ENCODE measurements at places on chromosomes 13 and 19.
A peak's percentile ranks its signal among the peaks of the same experiment; 100 is the strongest.

DNA sequence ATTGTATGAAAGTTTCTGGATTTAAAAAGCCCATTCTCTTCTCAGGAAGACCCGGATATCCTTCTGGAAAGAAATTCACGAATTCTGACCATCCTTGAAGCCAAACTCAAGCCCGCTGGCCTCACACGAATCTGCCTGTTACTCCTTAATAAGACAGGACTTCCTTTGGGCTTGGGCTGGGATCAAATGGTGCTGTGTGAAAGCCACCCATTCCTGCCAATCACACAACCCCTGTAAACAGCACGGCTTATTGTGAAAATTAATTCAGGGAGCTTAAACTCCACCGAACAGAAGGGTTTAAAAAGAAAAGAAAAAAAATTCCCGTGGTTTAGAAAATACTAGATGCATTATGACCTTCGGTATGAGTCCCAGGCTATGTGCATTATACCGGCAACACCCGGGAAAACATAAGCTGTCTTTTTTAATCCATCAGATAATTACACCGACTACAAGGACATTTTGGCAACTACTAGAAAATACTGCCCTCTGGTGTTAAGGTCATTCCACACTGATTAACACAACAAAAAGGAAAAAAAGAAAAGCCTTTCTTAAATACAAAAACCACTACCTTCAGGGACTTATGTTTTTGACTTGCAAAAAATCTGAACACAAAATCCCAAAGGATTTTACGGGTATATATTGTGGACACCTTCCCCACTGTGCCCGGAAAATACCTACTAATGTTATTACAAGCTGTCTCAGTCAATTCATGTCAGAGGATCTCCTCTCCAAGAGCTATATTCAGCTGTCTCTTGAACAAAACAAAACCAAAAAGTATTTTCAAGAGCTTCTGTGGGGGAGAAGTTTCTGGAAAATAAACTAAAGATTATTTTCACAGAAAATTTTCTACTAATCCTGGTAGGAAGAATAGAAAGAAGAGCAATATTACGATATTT is 76.0 kb upstream of the LSM14A start:
- no peak for DNase-seq

- no peak for DNase-seq
Measured at GRCh38 chr13:84433024-84433423, 550.8 kb upstream of the SLITRK1 start.

DNA sequence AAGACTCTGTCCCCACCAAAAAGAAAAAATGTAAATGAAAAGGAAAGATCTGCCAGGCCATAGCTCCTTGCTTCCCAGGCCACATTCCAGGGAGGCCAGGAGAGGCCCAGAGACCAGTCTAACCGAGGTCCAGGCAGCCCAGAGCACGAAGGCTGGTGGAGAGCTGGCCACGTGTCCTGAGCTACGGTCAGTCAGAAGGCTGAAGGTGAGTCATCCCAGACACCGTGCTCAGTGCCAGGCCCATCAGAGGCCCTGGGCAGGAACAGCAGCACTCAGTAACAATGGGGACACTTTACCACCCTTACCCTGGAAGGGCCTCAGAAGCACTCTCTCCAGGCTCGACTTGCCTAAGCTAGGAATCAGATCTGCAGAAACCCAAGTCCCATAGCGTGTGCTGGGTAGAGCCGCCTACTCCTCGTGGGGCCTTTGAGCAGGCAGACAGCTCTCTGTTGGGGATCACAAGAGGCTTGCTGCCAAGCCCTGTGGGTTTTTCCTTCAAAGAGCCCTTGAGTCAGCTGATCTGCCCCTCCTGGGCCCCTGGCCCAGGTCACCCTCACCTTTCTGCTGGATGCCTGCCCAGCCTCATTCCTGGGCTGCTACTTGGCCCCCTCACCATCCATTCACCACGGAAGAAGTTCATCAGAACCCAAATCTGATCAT is 11.6 kb upstream of the DNMT1 start:
- no peak for DNase-seq

- no peak for DNase-seq
Measured at GRCh38 chr13:39012608-39013007, 22.0 kb upstream of the STOML3 start.

DNA sequence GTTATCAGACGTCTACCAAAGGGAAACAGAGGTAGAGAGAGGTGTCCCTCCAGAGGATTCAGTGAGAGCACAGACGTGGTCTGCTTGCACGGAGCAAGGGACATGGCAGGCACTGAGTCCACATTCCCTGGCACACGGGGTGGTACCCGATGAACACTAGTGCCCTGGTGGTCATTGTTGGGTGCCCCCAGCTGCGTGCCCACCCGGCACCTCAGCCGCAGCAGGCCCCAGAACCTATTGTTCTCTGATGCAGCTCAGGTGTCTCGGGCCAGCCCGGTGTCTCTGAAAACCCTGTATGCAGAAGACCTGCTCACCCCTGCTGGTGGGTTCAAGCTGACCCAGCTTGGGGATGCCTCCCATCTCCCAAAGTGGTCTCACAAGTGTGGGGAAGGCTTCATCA is 11.9 kb downstream of the SUGP1 start:
- no peak for DNase-seq

DNA sequence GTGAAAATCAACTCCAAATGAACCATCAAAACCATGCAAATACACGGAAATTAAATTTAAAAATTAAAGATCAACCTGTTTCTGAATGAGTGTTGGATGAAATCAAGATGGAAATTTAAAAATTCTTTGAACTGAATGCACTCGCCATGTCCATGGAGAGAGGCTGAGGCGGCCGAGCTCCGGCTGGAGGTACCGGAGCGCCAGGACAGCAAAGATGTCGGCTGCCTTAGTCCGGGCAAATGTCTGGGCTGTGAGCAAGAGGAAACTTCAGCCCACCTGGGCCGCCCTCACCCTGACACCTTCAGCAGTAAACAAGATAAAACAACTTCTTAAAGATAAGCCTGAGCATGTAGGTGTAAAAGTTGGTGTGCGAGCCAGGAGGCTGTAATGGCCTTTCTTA is 5.3 kb upstream of the ZNF506 start:
- no peak for DNase-seq

DNA sequence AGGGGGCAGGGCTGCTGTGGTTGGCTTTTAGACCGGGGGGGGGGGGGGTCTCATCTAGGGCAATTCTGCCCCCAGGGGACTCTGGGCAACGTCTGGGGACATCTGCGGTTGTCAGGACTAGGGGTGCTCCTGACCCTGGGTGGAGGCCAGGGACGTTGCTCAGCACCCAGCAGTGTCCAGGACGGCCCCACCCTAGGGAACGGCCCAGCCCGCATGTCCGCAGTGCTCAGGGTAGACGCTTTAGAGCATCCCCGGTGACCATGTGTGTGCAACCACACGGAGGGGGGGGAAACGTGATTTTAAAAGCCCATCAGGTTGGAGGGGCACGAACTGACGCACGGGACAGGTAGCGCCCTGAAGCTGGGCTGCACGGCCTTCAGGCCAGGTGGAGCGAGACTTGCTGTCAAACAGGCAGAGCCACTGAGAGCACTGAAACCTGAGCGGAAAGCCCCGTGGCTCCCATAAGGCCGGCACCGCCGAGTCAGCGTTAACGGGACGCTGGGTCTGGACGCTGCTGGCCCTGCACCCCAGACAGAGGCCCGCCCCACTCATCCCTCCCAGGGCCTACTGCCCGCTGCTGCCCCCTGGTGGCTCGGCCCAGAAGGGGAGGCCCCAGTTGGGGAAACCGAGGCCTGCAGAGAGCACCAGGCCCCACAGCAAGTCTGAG is 8.3 kb downstream of the CACTIN start:
- peak; percentile 33 for DNase-seq

- DNase-seq = no peak
Measured at GRCh38 chr19:49155820-49156346, 687 bp upstream of the HRC start.

DNA sequence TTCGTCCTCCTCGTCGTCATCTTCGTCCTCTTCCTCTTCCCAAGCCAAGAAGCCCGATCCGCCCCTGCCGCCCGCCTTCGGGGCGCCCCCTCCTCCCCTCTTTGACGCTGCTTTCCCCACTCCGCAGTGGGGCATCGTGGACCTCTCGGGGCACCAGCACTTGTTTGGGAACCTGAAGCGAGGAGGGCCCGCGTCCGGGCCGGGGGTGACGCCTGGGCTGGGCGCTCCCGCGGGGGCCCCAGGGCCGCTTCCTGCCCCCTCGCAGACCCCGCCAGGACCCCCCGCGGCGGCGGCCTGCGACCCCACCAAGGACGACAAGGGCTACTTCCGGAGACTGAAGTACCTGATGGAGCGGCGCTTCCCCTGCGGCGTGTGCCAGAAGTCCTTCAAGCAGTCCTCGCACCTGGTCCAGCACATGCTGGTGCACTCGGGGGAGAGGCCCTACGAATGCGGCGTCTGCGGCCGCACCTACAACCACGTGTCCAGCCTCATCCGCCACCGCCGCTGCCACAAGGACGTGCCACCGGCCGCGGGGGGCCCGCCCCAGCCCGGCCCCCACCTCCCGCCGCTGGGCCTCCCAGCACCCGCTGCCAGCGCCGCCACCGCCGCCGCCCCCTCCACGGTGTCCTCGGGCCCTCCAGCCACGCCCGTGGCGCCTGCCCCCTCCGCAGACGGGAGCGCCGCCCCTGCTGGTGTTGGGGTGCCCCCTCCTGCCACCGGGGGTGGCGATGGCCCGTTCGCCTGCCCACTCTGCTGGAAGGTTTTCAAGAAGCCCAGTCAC is 8.7 kb downstream of the ZNF865 start:
- DNase-seq = no peak

GRCh38 chr19:58499021-58499927 is 12.5 kb downstream of the SLC27A5 start:
- peak; percentile 98 for DNase-seq

DNA sequence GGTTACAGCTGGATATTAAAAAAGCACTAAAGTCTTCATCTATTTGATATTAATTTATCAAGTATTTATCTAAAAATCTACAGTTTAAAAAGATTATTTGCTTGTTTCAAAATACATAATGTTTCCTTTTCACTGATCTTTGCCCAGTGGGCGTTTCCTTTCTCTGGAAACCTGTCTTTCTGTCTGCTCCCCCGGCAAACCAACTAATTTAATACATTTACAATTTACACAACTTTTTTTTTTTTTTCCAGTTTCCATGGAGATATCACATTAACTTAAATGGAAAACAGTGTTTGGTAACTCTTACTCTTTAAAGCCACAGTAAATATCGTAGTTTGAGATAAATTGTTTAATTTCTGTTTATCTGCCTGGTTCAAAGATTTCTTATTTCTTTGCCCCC is 5.3 kb downstream of the GPC6 start:
- no peak for DNase-seq

- DNase-seq = no peak
Measured at GRCh38 chr13:113406321-113407102, 42.6 kb upstream of the GRTP1 start.

- DNase-seq = no peak
Measured at GRCh38 chr19:7792281-7792680, 29.2 kb downstream of the CLEC4M start.

DNA sequence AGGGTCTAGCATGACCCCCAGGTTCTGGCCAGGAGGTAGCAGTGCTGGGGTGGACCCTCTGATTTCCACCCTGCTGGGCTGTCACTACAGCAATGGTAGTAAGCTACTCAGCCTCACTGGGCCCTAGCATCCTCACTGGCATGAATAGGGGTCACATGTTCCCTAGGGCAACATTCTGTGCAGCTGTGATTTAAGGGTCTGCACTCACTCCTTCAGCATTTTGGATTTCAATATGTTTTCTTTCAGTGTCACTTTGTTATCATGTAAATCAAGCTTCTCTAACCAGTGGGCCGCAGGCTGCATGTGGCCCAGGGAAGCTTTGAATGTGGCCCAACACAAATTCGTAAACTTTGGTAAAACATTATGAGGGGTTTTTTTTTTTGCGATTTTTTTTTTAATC is 57.8 kb downstream of the SPATA13 start:
- DNase-seq = no peak

GRCh38 chr13:109790942-109791605 is 4.7 kb upstream of the IRS2 start:
- DNase-seq = no peak

- DNase-seq = no peak
Measured at GRCh38 chr19:46755077-46755852, 9.0 kb upstream of the STRN4 start.

- DNase-seq = no peak
Measured at GRCh38 chr13:18943721-18944391, 237.8 kb downstream of the TUBA3C start.

DNA sequence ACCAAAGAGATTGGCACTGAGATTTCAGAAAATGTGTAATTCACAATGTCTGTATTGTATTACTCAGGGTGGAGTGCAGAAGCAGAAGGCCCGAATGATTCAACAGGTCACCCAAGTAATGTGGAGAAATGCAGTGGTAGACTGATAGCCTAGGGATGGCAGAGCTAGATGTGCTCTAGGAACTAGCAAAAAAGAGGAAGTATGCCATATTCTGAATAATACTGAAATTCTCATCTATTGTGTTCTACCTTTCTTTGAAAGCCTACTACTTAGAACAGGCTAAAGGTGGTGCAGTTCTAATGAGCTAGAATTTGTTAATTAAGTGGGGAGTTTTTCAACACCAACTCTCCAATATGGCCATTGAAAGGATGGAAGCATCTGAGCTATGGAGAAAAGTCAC is 1449.8 kb upstream of the MIR17HG start:
- DNase-seq = no peak

- no peak for DNase-seq
Measured at GRCh38 chr19:47135156-47135555, 4.5 kb downstream of the SAE1 start.
